ENCODE measurements at places on chromosomes 13 and 19.

DNA sequence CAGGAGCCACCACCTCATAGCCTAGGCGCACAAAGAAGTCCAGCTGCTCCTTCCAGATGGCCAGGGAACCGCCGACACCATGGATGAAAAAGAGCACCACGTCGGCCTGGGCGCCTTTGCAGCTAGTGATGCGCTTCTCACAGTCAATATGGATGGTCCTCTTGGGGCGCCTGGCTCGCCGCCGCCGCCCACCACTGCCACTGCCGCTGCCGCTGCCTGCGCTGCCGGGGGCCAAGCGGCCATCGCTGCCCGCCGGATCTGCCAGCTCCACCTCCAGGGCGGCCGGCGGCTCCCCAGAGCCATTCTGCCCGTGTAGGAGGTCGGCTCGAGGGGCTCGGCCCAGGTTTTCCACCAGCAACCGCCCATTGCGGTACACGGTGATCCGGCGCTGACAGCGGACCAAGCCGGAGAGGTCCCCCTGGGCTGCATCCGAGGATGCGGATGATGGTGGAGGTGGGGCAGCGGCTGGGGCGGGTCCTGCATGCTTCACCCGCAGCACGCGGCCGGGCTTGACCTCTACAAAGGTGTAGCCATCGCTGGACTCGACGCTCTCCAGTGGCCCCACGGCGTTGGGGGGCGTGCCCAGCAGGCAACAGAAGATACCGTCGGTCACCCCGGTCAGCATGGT is 2.1 kb downstream of the ABHD8 start:
- DNase-seq: no peak

GRCh38 chr19:7637374-7638256 is 705 bp downstream of the STXBP2 start:
- DNase-seq: no peak

- no peak for DNase-seq
These were observed 888.5 kb downstream of the UQCRFS1 start for GRCh38 chr19:28324275-28325060.

DNA sequence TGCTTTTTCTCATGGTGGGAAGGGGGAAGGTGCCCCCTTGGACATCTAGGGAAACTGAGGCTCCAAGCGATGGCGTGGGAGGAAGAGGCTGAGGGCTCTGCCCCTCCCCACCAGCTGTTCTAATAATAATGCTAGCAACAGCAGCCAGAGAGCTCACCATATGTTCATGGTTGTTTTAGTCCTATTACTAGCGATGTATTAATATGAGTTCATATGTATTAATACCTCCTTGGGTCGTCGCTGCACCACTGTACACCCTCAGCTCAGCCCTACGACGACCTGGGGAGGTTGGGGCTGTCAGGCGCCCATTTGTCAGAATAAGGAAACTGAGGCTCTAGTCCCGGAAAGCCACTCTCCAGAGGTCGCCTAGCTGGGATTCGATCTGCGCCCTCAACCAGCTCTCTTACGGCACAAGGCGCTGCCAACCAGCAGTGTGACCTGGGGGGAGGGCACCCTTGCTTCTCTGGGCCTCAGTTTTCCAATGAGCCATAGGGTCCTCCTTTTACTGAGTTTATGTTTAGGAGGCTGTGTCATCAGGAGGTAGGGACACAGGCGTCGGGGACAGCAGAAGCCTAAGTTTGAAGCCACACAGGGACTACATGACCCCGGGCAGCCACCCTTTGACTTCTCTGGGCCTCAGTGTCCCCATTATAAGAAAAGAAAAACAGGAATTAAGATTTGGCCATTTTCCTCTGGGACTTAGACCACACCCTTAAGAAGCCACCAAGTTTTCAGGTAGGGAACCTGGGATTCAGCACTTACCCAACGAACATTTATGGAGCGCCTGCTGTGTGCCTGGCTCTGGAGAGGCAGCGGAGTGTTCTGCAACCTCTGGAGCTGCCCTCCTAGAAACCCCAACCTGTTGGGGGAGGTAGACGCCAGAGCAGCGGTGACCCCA is 664 bp downstream of the MAST3 start:
- no peak for DNase-seq

- DNase-seq: peak; percentile 39
These were observed 1.5 kb upstream of the ECSIT start for GRCh38 chr19:11530432-11530831.

GRCh38 chr13:32284927-32285632 is 30.1 kb downstream of the ZAR1L start:
- DNase-seq: no peak

GRCh38 chr13:46603165-46603603 is 50.2 kb downstream of the LRCH1 start:
- no peak for DNase-seq
